Activated CD4-positive, alpha-beta T cell treated with anti-CD3 and anti-CD28 coated beads, Interleukin-2, amount 10 ng/mL, durations not matched to agents 7 days and 5 days (primary cell): ENCODE measurements at places on chromosomes 12 and 14.

GRCh38 chr12:123265851-123266678 lies 5.6 kb downstream of the CDK2AP1 start:
- no peak for DNase-seq

DNA sequence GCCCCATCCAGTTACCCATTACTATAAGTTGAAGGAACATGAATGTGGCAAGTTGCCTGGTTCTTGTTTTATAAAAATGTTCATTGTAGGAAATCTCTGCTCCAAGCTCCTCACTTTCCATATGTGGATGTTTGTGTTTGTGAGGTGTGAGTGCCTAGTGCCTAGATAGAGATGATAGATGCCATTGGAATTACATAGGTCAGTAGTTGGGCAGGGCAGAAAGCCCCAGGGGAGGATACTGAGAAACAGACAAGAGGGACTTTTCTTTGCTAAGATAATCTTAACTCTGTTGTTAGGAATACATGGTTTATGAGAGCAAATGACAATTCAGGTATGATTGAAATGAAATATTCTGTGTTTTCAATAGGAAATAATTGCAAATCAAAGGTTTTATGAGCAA lies 226.3 kb upstream of the GRIP1 start:
- no peak for DNase-seq

- DNase-seq = no peak
Observed at GRCh38 chr14:54809767-54810166, 92.9 kb downstream of the GCH1 start.

- no peak for DNase-seq
Observed at GRCh38 chr14:100587086-100587762, at the start of gene BEGAIN. TSS of gene BEGAIN (minus strand) at chr14:100587417. CDS start at chr14:100587290, 127 bp downstream.

- DNase-seq = no peak
Observed at GRCh38 chr12:121926874-121927706, 8.7 kb downstream of the CFAP251 start.

DNA sequence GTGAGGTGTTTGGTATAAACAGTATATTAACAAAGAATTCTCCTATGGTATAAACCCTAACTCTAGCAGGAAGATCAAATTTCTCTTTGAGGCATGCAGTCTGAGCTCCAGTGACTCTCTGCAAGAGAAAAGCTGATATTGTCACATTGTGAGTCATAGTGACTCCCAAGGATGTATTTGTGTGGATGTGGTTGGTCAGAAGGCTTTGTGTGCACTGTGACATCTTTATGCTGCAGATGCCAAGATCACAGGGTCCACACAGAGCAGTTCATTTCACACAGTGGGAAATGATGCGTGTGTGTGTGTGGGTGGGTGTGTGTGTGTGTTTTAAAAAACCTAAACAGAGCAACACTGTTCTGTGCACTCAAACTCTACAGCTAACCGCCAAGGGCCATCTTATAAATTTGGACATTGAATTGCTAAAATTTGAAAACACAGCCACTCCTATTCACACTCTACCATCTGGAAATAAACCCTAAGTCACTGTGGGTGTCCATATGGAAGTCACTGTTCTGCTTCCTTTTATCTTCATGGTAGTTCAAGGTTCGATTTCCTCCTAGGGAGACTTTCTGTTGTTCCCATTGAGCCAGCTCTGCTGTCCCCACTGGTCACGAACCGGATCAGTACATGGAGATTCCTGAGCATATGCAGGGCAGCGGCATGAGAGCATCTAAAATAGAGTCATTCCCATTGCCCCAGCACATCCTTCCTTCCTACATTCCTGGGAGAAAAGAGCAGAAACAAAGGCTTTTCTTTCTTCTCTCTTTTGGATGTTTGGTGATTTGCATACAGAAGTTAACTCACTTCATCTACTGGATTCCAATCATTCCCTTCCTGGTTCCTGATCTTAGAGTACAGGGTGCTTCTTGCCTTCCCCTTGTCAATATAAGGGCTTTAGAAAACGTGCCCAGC lies 727.6 kb downstream of the DIO2 start:
- DNase-seq = no peak

- no peak for DNase-seq
Observed at GRCh38 chr12:51746416-51746815, 102.1 kb downstream of the FIGNL2 start.

DNA sequence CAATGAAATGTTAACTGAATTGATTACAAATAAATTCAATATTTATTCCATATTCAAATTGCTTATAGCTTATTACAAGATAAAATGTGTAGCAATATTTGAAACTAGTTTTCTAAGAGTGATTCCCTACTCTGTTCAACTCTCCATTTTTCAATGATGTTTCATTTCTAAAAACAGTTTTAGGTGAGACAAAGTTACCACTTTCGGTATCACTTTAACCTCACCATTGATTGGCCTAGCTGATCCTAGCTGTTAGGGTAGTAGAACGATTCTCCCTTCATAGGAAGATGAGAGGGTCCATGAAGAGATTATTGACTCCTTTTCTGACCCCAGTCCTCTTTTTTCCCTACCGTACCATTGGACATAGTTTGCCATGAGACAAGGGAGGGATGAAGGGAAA lies 373.3 kb downstream of the PRKD1 start:
- DNase-seq = no peak

DNA sequence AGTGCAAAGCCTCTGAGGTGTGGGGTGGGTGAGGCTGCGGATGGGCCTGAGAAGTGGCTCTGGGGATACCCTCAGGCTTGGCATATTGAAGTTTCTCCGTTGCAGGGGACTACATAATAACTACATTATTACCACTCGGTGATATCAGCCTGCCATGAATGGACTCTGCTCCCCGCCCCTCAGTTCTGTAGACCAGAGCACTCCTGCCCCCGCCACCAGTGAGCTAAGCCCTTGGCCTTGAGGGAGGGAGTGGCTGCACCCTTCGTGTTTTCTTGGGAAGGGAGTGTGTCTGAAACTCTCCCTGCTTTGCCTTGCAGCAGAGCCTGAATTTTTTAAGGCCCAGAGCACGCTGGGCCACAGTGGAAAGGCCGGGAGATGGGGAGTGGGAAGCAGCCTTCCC lies 1.7 kb downstream of the ORAI1 start:
- DNase-seq = peak; percentile 20

- DNase-seq = no peak
Observed at GRCh38 chr12:43312991-43313505, 239.0 kb downstream of the ADAMTS20 start.

GRCh38 chr12:40229690-40230651 lies 5.2 kb downstream of the LRRK2 start:
- no peak for DNase-seq

GRCh38 chr14:105927096-105928060 lies 401.0 kb downstream of the TMEM121 start:
- DNase-seq = no peak

- no peak for DNase-seq
Observed at GRCh38 chr12:123062681-123063486, 82.4 kb downstream of the ARL6IP4 start.

GRCh38 chr12:44405297-44405696 lies 470.8 kb downstream of the NELL2 start:
- no peak for DNase-seq

DNA sequence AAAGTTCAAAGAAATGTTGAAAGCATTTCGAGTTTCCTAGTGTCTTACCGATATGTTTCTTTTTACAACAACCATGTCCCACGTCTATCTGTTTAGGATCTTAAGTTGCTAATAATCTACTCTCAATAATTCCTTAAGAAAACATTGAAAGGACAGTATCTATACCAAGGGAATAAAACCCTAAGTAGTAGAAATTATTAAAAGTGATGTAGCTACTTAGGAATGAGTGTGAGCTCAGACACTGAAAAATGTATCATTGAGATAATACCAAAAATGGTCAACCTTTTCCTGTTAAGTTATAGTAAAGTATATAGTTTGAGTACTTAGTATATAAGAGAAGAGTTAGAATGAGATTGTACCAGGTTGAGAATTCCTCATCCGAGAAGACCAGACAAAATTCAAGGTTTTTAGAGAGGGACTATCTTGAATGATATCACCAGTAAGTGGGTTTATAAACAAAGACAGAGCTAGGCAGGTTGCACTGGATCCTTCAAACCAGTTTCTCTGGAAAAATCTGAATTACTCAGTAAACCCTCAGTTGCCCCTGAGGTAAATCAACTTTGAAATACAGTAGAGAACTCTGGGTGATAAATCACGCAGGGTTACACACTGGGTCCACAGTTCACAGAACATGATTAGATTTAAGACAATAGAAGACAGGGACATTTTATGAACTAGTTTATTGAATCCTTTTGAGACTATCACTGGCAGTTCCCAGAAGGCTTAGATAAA lies 96.8 kb downstream of the ERGIC2 start:
- DNase-seq = no peak

DNA sequence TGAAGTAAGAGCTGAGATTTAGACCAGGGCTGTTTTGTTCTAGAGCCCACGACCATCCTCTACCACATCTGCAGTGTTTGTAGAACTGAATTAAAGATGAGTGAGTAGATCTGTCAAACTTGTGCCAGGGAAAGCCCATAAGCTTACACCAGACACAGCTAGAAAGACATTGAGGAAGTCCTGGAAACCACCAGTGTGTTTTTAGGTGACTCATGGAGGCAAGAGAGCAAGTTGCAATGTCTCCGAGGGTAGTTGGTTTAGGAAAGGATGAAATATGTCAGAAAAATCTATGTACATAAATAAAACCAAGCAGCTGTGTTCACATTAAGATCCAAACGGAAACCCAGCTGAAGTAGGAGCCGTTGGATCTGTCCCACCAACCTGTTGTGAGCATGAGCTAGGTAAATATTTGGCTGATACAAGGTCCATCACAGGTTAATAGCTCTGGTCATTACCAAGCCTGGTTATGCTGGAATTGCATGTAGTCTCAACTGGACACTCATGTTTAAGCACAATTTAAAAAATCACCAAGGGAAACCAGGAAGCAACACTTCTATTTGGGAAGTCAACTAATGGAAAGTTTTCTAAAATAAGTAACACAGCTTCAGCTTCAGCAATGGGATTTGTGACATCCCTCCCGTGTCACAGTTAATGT lies 49.9 kb upstream of the PLEKHG3 start:
- no peak for DNase-seq

DNA sequence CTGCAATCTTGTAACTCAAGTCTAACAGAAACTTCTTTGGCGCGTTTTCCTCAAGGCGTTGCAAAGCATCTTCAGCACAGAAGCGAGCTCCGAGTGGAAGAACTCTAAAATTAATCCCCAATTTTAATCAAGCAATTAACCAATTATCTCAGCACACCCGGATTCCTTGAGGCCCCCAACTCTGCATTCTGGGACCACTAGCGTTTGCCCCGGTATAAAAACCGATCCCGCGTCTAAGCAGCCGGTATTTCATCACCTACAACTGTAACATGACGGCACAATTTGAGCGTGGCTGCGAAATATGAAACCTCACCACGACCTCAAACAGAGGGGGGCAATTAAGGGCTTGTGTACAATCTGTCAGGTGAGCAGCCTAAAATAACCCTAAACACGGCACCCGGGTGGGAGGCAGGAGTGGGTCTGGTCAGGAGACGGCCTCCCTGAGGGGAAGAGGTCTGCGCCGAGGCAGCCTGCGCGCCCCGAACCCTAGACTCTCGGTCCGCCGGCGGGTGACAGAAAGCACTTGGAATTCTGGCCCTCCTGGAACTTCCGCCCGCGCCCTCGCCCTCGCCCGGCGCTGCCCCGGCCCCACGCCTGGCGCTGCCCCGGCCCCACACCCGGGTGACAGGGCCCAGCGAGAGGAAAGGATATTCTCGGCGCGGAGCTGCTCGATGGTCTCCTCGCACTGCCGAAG lies 594 bp downstream of the ZCCHC8 start:
- DNase-seq = peak; percentile 59

DNA sequence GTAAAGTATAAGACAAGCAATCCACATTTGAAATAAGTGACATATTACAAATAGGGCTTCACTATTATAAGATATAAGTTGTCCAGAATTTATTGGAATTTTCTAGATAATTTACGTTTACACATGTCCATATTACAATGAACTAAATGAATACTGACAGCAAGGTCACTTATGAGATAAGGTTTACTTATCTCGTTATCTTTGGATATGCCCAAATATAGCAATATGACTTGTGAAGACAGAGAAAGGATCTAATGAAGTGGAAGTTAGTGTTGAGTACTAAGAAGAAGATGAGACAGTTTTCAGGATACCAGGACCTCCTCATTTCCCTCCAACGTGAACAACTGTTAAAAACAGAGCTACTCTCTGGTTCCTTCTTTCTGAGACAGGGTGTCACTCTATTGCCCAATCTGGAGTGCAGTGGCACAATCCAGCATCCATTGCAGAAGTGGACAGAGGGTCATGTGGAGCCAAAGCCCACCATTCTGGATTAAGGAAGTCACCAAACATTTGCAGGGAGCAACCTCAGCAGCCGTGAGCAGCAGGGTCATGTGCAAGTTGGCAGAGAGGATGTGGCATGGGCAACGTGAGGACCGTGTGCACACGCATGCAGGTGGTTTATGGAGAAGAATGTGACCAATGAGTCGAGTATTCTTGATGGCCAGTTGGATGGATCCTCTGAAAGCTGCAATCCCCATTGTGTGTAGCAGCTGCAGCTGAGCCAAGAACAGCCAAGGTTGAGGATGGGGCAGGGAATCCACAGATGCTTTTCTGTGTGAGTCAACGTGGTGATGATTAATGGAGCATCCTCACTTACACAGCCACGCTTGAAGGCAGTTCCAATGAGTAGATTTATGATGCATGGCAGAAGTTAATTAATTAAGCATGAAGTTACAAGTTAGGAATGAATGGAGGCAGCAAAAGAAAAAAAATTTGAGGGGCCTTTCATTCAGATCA lies 111.0 kb downstream of the BICD1 start:
- no peak for DNase-seq

GRCh38 chr12:13536219-13536910 lies 339.8 kb downstream of the EMP1 start:
- no peak for DNase-seq

- DNase-seq = no peak
Observed at GRCh38 chr12:20445687-20446086, 77.3 kb downstream of the PDE3A start.

GRCh38 chr12:101939856-101940265 lies 62.5 kb downstream of the DRAM1 start:
- DNase-seq = peak; percentile 71

- peak; percentile 51 for DNase-seq
Observed at GRCh38 chr14:34981743-34982420, 910 bp upstream of the SRP54 start.

- DNase-seq = no peak
Observed at GRCh38 chr12:51817027-51817953, 31.2 kb downstream of the FIGNL2 start.

DNA sequence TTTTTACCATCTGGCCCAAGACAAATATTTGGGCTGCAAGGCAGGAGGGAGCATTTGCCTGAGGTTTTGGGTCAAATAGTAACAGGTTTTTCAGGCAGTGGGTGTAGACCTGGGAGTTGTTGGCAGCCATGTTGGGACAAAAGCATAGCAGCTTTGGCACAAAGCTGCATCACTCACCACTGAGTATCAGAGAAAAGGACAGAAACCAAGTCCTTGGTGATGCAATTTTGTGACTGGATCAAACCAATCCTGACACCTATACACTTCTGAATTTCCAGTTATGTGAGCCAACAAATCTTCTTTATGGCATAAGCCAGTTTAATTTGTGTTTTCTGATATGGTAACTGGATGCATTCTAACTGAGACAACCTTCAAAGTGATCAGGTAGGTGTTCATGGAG lies 144.8 kb upstream of the KRR1 start:
- no peak for DNase-seq
